LoVo (cell line): ENCODE measurements at places on chromosomes 11 and 22.

DNA sequence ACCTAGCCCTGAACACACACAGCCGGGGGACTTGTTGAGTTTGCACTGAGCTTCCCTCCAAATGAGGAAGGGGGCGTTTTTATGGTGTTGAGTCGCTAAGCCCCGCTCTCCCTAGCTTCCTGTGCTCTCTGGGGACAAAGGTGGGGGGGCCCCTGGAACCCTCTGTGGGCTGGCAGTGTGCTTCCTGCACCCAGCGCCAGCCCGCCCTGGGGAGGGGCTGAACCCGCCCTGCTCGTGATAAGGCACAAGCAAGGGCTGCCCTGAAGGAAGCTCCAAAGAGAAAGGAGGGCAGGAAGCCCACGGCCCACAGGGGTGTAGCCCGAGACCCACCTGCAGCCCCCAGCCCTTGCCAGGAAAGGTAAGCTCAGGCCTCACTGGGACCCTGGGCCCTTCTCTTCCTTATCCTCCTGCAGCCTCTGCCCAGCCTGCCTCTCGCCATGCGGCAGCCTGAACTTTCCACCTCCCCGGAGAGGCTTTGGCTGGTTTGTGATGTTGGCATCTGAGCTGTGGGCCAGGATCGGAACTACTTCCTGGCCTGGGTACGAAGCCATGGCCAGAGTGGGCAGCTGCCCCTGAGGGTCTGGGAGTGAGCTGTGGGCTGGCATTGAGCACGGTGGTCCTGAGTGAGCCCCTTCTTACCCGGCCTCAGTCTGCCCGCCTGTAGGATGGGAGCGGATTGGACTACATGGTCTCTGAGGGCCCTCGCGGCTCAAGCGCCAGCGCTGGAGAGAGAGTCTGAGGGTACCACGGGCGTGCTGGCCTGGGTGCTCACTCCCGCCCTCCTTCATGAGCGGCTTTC, at the start of gene FERMT3:
Gene FERMT3, plus strand, starts transcription at position 265 of the 799 bp plus-strand sequence. CDS start 644 bp downstream, outside the sequence.
- no peak for DNase-seq

- DNase-seq = no peak
These were observed 160.2 kb upstream of the LARGE1 start for GRCh38 chr22:34080433-34080832.

GRCh38 chr11:92122561-92122960, 102.1 kb upstream of the FAT3 start:
- DNase-seq = no peak

GRCh38 chr11:104370478-104370877, 206.5 kb upstream of the PDGFD start:
- DNase-seq = no peak

DNA sequence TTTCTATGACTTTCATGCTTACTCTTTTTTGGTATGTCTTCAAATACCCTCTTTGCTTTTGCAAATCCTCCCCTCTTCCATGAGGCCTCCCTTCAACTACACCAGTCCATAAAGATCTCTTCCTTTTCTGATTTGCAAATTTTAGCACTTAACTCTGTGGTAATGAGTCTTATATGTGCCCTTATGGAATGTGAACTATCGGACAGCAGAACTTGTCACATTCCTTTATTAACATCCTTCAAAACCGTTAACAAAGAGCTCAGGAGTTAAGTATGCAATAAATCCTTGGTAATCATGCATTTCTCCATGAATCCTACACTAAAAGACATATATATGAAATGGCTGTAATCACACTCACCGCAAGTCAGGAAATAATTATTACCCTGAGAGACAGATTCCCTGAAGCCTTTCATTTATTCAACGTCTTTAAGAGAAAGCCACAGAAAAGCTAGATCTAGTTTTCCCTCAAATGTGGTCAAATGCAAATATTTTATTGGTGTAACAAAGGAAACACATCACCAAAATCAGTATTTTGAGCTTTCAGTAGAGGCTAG, 7.4 kb downstream of the CLNS1A start:
- DNase-seq = no peak

DNA sequence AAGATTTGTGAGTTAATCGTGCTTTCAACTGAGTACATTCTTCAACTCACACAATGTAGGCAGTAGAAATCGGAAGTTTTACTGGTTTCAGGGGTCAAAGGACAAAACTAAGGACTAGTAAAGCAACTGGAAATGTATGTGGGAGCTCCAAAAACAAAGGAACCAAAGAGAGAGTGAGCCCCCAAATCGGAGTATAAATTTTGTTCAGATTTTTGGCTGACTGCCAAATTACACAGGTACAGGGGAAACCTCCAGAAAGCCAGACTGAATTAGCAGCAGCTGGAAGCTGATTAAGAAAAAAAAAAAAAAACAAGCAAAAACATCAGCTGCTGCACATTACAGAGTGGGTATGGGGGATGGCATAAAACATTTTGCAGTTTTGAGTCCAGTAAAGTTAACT, 75.2 kb upstream of the GNAZ start:
- DNase-seq = no peak

DNA sequence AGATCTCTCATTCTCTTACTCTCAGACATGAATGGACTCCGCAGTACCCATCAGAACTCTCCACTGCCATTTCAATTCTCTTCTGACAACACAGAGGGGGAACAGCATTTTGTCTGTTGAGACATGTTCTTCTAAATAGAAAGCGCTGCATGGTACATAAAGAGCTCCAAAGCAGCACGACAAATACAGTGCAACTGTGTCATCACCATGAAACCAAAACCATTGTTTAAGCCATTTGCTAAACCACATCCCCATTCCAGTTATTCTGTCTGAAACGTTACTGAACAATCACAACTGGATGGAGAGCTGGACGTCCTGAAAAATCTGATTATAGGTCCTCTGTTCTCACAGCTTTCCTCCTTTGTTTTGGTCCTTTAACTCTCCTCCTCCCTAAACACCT, 17.9 kb upstream of the TENM4 start:
- no peak for DNase-seq

- DNase-seq = no peak
These were observed 140.8 kb downstream of the PKNOX2 start for GRCh38 chr11:125305345-125305744.

DNA sequence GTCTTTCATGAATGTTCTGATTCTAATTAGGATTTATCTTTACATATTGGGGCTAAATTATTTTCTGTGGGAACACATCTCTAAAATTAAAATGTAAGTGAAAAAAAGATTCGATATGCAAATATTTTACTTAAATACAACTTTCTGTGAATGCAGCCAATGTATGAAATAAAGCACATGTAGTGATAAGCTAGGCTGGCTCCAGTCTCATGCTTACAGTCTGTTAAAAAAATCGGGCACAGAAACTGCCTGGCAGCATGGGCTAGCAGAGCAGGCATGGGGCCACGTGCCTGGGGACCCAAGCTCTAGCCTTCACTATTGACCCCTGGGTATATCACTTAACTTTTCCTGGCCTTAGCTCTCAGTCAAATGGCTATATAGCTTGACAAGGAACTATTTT, 46.5 kb downstream of the NELL1 start:
- no peak for DNase-seq

- no peak for DNase-seq
These were observed 63.4 kb downstream of the IGLL5 start for GRCh38 chr22:22951035-22951434.

- no peak for DNase-seq
These were observed 1.7 kb upstream of the EIF4ENIF1 start for GRCh38 chr22:31491218-31491962.

DNA sequence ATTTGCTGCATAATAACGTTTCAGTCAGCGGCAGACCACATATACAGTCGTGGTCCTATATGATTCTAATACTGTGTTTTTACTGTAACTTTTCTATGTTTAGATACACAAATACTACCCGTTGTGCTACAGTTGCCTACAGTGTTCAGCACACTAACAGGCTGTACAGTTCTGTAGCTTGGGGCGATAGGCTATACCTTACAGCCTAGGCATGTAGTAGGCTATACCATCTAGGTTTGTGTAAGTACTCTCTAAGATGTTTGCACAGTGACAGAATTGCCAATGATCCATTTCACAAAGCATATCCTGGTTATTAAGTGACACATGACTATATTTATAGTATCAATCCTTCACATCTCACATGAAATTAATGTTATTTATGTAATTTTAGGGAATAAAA, 78.2 kb downstream of the YAP1 start:
- no peak for DNase-seq

- DNase-seq = no peak
These were observed 2.6 kb upstream of the RTL6 start for GRCh38 chr22:44500599-44500998.

DNA sequence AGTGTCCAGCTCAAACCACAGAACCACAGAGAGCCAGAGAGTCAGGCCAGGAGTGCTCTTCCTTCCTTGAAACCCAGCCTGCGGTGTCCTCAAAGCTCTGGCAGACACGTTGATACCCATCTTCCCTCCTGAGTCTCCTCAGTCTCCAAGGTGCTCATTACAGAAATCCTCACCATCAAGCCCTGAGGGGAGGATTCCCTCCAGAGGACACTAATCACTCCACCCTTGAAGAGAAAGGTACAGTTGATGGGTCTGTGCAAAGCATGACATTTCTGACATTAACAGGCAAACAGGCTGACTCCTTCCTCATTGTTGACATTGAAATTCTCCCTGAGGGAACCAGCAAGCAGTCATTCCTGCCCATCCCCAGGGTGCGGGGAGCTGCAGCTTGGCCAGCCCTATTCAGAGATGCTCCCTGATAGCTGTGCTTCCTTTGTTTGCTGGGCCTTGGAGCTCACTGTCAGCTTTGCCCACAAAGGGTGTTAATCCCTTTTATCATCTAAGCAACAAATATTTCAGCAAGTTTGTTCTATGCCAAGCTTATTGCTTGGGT, 101.7 kb upstream of the CSNK2A3 start:
- no peak for DNase-seq

- DNase-seq = no peak
These were observed 3.9 kb upstream of the SLC22A8 start for GRCh38 chr11:63019506-63019905.

GRCh38 chr11:99934008-99934407, 753.1 kb upstream of the ARHGAP42 start:
- no peak for DNase-seq

DNA sequence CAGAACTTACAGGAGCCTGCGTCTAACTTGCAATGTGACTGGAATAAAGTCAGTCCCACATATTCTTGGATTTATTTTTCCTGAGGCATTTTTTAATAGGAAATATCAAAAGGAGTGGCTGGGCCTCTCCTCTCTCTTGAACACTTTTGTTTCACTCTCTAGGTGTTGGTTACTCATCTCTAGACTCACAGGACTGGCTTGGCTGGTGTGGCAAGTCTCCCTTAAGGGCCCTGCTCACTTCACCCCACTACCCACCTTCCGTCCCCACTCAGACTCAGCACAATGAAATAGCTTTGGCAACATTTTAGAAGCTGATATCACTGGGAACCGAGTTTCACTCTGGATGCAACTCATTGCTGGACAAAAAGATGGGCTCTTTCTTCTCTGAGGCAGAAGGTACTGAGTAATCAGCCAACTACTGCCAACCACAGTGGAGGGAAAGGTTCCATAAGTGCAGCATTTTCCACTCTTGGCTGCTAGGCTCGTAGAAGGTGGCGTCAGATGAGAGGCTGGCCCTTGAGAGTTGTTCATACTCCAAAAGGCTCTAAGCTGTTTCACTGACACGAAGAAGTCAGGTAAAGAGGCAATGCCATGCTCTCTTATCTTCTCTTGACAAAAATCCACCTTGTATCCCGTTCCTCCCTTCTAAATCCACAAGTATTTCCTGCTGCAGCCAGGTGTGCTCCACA, 390.6 kb downstream of the SOX6 start:
- DNase-seq = no peak

GRCh38 chr11:126838779-126839178, 161.8 kb downstream of the KIRREL3 start:
- no peak for DNase-seq

DNA sequence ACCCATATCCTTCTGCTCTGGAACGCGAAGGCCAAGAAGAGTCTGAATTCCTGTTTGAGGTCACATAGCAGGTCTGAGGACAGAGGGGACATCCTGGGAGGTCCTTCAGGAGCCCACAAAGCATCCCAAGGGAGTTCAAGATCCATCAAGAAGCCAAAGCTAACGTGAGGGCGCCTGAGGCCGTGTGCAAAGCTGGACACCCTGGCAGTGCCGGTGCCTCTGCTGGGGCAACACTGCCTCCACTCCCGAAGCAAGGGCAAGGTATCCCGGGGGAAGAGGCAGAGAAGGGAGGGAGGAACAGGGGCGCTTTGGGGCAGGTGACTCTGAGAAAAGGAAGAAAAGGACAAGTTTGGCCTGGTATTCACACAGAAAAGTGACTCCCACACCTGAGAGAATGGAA, 50.3 kb upstream of the CDON start:
- no peak for DNase-seq
